ENCODE measurements at places on chromosomes 2 and 18. TPM values are rescaled to one million over a fixed set of nuclear protein-coding genes. Genes with fewer than 3 reads are reported as not detected.

DNA sequence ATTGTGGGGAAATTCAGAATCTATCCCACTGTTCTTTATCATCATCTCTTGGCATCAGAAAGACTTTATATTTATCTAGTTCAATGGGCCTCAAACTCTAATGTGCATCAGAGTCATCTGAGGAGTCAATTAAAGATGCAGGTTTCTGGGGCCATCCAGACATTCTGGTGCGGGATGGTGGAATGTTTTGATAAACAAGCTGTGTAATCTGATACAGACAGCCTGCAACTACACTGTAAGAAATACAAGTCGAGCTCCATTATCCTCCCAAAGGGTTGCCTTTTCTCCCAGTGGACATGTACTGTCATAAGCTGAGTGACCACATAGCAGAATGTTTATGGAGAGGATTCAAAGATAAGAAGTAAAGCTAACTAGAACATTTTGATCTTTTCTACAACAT is 515.3 kb upstream of the DCC start:
- no peak overlapping the region for H3K4me3 ChIP-seq
- H3K4me1 ChIP-seq, result no peaks in the 10 kb centered on the region
- DNase-seq, result no peak
- H3K27me3 ChIP-seq, result no peaks in the 10 kb centered on the region
- no peak overlapping the region for H3K27ac ChIP-seq
- no peaks in the 10 kb centered on the region for H3K36me3 ChIP-seq

GRCh38 chr2:120425014-120425413 is 79.1 kb downstream of the INHBB start:
- no peak overlapping the region for H3K4me3 ChIP-seq
- H3K27ac ChIP-seq, result no peak overlapping the region
- H3K4me1 ChIP-seq, result no peaks in the 10 kb centered on the region
- H3K36me3 ChIP-seq, result no peaks in the 10 kb centered on the region
- DNase-seq, result no peak
- H3K27me3 ChIP-seq, result peaks cover 79% of the 10 kb centered on the region

GRCh38 chr2:238299803-238300202 is 11.4 kb upstream of the PER2 start:
- H3K4me1 ChIP-seq, result peaks cover 54% of the 10 kb centered on the region
- no peak for DNase-seq
- H3K4me3 ChIP-seq, result peak overlapping the region; percentile 18
- peaks cover 8% of the 10 kb centered on the region for H3K27me3 ChIP-seq
- H3K27ac ChIP-seq, result no peak overlapping the region
- no peaks in the 10 kb centered on the region for H3K36me3 ChIP-seq

DNA sequence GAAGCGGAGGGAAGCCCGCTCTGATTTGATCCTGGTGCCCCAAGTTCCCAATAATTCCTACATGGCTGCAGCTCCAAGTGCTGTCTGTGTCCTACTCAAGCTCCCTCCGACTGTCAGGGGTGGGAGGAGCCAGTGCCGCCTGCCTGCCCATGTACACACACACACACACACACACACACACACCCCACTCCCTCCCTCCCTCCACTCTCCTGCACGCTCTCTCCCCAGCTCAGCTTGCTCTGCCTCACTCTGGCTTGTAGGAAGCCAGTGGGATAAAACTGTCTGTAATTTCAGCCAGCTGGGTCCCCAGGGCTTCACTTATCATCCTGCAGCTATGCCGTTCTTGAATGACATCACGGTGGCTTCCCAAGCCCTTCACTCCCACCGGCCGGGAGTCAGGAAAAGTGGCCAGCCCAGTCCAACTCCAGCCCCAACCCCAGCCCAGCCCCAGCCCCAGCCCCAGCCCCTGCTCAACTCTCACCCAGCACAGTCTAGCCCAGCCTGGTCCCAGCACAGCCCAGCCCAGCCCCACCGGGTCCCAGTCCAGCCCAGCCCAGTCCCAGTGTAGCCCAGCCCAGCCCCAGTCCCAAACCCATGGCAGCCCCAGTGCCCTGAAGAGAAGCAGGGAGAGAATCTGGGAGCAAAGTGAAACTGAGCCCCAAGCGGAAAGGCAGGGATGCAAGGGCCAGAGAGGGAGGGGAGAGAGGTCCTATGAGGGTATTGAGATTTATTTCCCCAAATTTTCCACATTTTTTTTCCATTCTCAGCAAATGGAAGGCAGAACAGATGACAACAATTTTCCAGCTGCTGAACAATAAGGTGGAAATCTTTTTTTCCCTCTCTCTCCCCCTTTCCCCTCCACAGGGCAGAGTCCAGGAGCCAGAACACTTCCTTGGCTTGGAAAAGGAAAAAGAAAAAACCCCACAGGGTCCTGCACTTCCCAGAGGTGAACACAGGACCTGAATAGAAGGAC is 144.0 kb downstream of the TNS1 start:
- no peaks in the 10 kb centered on the region for H3K27me3 ChIP-seq
- no peak overlapping the region for H3K27ac ChIP-seq
- no peaks in the 10 kb centered on the region for H3K4me1 ChIP-seq
- DNase-seq, result peak; percentile 16
- no peak overlapping the region for H3K4me3 ChIP-seq

DNA sequence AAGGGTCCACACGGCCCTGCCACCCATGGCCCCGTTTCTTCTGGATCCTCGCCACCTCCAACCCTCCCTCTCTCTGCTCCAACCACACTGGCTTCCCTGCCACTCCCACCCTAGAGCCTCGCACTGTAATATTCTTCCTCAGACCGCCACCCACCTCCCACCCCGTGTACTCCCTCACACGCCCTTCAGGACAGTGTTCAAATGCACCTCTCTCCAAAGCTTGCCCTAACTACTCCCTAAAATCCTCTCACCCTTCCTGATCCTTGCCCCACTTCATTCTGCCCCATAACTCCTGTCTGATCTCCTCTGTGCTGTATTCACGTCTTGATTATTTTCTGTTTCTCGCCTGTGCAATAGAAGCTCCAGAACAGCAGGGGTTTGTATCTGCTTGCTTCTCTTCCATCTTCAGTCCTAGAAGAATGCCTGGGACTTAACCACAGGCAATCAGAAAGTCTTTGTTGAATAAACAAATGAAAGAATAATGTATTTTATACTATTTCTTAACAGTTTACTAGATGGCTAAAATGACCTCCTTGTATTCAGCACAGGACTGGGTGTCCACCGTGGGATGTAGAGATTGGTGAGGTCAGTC is 25.5 kb downstream of the EPB41L3 start:
- H3K4me3 ChIP-seq, result no peak overlapping the region
- H3K27ac ChIP-seq, result no peak overlapping the region
- no peaks in the 10 kb centered on the region for H3K4me1 ChIP-seq
- no peak for DNase-seq
- no peaks in the 10 kb centered on the region for H3K36me3 ChIP-seq
- no peaks in the 10 kb centered on the region for H3K27me3 ChIP-seq

- DNase-seq, result no peak
- H3K4me3 ChIP-seq, result no peak overlapping the region
These were observed 262.5 kb downstream of the GALR1 start for GRCh38 chr18:77512152-77512551.

DNA sequence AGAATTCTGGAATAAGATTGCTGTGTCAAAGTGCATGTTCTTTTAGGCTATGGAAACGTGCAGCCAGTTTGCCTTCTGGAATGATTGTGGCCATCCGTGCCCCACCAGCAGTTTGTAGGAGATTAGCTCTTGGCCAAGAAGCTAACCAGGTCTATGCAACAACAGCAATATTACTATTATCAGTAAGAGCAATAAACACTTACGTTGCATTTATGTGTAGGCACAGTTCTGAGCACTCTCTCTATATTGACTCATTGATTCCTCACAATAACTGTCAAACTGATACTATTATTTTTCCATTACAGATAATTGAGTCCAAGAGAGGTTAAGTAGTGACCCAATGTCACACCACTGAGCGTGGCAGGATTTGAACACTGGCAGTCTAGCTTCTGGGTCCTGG is 186.4 kb downstream of the DYSF start:
- H3K4me1 ChIP-seq, result no peaks in the 10 kb centered on the region
- H3K27ac ChIP-seq, result no peak overlapping the region
- DNase-seq, result no peak

DNA sequence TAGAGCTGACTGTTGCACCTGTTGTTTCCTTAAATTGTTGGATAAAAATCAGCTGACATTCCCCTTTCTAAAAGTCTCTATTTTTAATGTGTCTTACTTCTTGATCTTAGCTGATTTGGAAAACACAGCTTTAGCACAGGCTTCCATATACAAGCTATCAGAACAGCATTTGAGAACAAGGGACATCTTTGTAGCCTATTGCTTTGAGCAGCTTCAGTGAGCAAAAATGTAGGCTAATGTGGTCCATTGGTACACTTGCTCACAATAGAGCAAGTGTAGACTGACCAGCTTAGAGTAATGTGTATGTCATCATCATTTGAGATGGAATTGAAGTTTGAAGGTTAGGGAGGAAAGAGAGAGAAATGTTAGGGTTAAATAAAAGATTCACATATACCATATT is 7.0 kb downstream of the INPP1 start:
- H3K4me1 ChIP-seq, result peaks cover 64% of the 10 kb centered on the region
- DNase-seq, result no peak
- H3K27ac ChIP-seq, result no peak overlapping the region
- no peak overlapping the region for H3K4me3 ChIP-seq
- no peaks in the 10 kb centered on the region for H3K36me3 ChIP-seq

DNA sequence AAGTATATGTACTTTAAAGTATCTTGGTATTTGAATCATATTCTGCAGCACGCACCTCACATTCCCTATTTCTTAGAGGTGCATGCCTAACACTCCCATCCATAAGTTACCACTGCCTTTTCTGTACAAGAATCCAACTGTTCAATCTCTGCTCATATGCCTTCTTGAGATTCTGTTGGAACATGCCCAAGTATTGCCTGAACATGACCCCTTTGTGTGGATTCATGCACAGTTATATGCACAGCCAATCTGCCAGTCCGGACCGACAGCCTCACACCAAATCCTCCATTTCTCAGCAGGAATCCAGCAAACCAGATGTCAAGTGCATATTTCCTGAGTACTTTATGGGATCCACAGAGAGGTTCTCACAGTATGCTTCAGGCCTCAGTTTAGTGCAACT is 222.0 kb downstream of the TMEM182 start:
- no peaks in the 10 kb centered on the region for H3K27me3 ChIP-seq
- no peaks in the 10 kb centered on the region for H3K4me1 ChIP-seq
- no peaks in the 10 kb centered on the region for H3K36me3 ChIP-seq

DNA sequence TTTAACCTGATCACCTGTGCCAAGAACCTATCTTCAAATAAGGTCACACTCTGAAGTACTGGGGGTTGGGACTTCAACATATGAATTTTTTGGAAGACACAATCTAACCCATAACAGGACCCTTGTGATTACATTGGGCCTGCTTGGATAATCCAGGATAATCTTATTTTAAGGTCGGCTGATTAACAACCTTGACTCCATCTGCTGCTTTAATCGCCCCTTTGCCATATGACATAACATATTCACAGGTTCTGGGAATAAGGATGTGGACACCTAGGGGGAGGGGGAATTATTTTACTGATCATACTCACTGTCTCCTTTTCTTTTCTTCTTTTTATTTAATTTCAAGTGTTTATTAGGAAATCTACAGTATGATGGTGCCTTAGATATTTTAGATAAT is 34.8 kb downstream of the CDH20 start:
- no peaks in the 10 kb centered on the region for H3K4me1 ChIP-seq
- H3K27ac ChIP-seq, result no peak overlapping the region
- no peaks in the 10 kb centered on the region for H3K36me3 ChIP-seq
- DNase-seq, result no peak

- no peaks in the 10 kb centered on the region for H3K4me1 ChIP-seq
- DNase-seq, result no peak
- H3K36me3 ChIP-seq, result no peaks in the 10 kb centered on the region
- no peak overlapping the region for H3K4me3 ChIP-seq
These were observed 1.1 kb upstream of the NYAP2 start for GRCh38 chr2:225398372-225398771.

- no peaks in the 10 kb centered on the region for H3K36me3 ChIP-seq
- H3K4me3 ChIP-seq, result no peak overlapping the region
- H3K27me3 ChIP-seq, result no peaks in the 10 kb centered on the region
These were observed 146.4 kb upstream of the SPATS2L start for GRCh38 chr2:200159829-200160781.

- DNase-seq, result peak; percentile 23
- H3K4me1 ChIP-seq, result peaks cover 37% of the 10 kb centered on the region
- H3K4me3 ChIP-seq, result peak overlapping the region; percentile 99
- H3K27me3 ChIP-seq, result peaks cover 4% of the 10 kb centered on the region
These were observed 503 bp downstream of the GTF3C3 start for GRCh38 chr2:196798980-196799379.

DNA sequence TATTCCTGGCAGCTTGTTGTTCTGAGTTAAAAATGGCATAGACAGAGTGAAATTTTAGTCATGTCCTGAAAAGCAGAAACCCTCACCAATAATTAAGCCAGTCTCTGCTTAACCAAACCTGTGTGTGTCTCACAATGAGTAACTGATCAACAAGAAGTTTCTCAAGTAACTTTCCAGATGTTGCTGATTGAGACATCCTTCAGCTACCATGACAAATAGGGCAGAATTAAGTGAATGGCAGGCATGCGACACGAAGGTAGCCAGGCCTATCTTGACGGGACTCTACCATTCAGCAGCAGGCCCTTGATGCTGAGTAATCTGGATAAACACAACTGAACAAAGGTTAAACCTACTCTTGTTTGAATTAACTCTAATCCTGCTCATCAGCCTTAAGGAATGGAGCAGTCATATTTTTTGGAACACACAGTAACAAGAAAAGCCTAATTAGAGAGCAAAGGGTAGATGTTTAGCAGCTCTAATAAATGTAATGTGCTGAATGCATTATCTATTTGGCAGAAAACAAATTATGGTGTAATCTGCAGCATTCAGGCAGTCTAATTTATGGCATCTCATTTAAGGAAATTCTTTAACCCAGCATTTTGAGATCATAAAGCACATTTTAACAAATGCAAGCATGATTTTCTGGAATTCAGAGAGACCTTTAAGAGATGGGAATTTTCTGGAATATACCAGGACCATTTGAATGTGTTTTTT is 159.5 kb upstream of the EPHA4 start:
- H3K4me1 ChIP-seq, result no peaks in the 10 kb centered on the region
- H3K4me3 ChIP-seq, result no peak overlapping the region
- no peaks in the 10 kb centered on the region for H3K36me3 ChIP-seq
- no peak overlapping the region for H3K27ac ChIP-seq

DNA sequence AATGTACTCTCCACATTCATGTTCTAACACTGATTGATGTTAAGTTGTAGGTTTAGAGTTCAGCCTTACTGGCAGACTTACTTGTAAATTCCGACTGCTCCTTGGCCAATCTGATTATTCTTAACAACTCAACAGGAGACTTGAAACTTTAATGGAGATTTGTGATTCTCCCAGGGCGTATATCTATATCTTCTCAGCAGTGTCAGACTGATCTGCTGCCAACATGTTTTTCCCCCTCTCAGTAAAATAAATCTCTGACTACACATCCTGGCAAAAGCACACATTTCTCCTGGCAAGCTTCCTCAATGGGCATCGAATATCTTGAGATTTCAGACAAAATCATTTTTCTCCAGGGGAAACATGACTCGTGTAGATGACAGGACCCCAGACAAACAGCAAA is 1041.2 kb downstream of the DPP10 start:
- H3K36me3 ChIP-seq, result no peaks in the 10 kb centered on the region
- H3K4me3 ChIP-seq, result no peak overlapping the region
- DNase-seq, result no peak
- no peaks in the 10 kb centered on the region for H3K27me3 ChIP-seq
- H3K27ac ChIP-seq, result no peak overlapping the region

Gene CD28
- not detected for polyA plus RNA-seq

Gene DHRS9
- polyA plus RNA-seq, result not detected

Gene NMS
- not detected for polyA plus RNA-seq

Gene MAP3K19
- polyA plus RNA-seq, result not detected

Gene SCRN3
- 6.6 TPM for polyA plus RNA-seq

Gene IL1F10
- polyA plus RNA-seq, result not detected

Gene PSMD14
- polyA plus RNA-seq, result 40.8 TPM

Gene FLACC1
- 0.51 TPM for polyA plus RNA-seq

Gene SIX2
- polyA plus RNA-seq, result not detected

Gene LRRC30
- not detected for polyA plus RNA-seq

Gene TUBB8B
- polyA plus RNA-seq, result 6.7 TPM

Gene NXPH2
- not detected for polyA plus RNA-seq

Gene ACVR1C
- 0.05 TPM for polyA plus RNA-seq

Gene DNAH7
- not detected for polyA plus RNA-seq
